ENCODE measurements at places on chromosomes 11 and 22.

DNA sequence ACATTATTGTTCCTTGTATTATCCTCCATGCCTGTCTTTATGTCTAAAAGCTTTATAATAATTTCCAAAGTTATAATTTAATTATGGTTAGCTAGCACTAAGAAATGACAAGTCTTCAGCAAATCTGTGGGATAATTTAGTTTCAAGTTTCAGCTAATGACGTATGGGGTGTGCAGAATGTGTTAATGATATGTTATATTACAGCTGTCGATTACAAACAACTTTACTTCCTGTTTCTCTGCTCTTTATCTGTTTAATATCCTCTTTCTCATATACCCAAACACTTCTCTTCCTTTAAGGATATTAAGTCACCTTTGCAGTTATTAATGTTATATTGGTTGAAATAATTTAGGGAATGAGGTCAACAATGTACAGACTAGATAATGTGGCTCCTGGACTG, 161.8 kb downstream of the CASP12 start:
- DNase-seq: peak; percentile 14

DNA sequence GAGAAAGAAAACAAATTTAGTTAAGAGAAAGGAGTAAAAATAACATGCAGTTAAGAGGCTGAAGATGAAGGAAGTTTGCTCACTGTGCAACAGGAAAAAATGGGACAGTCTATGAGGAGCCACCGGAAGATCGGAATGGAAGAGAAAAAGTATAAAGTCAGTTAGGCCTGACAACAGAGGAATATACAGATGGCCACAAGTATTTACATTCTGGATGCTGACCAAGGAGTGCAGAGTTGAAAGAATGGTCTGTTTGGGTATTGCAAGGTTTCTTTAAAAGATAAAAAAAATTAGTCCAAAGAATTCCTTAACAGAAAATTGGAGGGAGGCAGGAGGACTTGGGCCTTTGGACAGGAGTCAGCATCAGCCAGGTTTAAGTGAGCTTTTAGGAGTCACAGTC, 37.5 kb downstream of the RBFOX2 start:
- DNase-seq: no peak

GRCh38 chr11:69039501-69039900, 9.2 kb upstream of the TPCN2 start:
- DNase-seq: no peak

- no peak for DNase-seq
Observed at GRCh38 chr11:118912742-118913410, 12.8 kb downstream of the BCL9L start.

DNA sequence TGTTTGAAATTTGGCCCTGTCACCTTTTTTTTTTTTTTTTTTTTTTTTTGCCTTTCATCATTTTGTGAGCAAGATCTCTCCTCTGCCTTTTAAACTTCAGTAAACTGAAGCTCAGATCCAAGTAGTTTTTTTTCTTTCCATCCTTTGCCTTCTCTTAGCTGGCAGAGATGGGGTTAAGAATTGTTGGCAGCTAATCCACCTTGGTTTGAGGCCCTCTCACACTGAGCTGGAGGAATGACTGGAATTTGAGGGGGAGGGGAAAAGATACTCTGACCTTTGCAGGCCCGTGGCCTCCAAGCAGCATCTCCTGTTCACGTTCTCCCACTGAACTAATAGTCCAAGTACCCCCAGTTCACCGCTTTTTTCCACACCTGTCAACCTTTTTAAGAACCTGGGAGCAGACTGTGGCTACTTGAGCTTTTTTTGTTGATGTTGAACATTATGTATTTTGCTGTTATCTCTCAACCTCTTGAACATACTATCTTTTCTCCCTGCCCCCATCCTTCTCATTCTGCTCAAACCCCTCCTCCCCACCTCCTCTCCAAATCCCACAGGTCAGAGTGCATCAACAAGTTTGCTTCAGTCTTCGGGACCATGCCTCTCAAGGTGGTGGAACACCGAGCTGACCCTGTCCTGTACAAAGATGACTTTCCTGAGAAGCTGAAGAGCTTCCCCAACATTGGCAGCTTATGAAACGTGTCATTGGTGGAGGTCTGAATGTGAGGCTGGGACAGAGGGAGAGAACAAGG, 66.2 kb downstream of the ALX4 start:
- no peak for DNase-seq

DNA sequence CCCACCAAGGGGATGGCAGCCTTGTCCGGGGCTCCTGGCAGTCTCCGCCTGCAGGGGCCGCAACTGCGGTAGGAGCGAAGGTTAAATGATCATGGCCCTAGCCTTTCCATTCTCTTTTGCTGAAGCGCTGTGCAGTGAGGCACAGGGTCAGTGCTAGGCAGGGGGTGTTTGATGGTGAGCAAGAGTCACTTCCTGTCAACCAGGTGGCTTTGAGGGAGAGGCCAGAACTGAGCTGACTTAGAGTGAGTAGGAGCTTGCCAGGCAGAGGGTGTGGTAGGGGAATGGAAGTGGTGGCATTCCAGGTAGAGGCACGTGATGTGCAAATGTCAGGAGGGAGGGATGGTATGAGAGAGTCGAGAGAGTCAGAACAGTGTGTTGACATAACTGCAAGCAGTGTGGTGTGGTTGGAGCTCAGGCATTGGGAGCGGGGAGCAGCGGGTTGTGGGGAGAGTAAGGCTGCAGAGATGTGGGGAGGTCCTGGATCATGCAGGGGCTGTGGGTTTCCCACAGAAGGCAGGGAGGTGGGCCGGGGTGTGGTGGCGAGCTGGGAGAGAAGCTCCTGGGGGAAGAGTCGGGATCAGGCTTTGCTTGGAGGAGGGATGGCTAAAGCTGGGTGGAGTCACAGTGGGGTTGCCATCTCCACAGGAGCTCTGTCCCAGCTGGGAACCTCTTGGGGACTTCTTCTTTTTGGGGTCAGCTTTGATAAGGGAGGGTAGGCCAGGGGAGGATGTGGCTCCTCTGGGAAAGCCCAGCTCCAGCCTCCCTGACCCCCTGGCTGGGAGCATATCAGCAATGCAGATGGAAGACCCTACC, 33.3 kb downstream of the AMPD3 start:
- DNase-seq: no peak

DNA sequence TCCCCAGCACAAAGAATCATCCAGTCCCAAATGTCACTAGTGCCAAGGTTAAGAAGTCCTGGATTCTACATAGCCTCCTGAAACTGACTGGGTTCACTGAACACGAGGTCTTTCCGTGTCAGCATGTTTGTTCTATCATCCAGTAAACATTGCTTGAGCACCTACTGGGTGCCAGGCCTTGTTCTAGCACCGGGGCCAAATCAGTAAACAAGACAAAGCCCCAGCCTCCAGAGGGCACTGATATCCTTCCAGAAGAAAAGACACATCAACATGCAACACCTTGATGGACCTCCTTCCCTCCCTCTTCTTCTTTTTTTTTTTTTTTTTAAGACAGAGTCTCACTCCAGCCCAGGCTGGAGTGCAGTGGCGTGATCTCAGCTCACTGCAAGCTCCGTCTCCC, 26.9 kb downstream of the TPST2 start:
- DNase-seq: no peak

GRCh38 chr22:27242917-27243589, 558.5 kb downstream of the MN1 start:
- no peak for DNase-seq

DNA sequence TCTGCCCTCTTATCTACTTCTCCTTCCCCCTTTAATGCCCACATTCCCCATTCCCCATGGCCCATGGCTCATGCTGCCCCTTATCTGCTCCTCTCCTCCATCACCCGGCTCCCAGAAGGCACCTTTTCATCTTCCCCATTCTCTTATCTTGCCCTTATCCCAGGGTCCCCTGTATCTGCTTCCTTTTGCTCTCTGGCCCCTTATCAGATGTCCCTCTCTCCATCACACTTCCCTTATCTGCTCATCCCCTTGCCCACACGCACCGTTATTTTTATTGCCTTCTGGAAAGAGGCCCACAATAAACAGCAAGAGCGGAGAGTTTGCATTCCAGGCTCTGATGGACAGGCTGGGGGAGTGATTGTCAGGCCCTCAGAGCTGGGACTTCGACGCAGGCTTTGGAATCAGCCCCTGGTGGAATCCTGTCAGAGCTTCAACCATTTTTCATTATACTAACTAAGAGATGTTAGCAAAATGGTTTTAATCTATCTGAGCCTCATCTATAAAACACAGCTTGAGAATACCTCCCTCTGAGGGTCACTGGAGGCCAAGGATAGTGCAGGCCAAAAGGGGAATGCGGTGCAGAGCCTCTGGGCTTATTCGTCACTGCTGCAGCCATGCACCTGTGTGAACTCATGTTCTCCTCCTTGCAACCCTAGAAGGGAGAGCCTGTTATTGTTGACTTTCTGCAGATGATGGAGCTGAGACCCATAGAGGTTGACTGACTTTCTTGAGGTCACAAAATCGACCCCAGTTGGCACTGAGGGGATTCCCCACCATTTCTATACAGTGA, 37.0 kb upstream of the LRRC55 start:
- DNase-seq: no peak

DNA sequence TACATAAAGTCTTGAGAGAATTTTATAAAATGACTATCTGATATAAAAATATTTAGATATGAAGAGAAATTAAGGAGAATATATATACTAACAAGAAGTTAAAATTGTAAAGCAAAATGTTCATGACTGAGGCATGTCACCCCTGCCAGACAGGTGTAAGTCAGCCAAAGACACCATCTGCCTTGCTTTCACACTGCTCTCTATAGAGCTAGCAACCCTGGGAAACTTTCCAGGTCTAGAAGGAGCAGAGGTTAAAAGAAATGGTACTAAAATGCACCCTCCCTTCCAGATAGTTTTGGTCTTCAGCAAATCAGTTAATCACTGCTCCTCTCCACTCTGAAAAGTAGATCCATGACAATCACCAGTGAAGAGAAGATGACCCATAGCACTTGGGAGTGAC, 16.5 kb downstream of the PPP2R1B start:
- no peak for DNase-seq

Data from KBM-7 (cell line).